ENCODE measurements at places on chromosomes 13 and 19.

GRCh38 chr13:21014502-21015170 is 46.8 kb downstream of the LATS2 start:
- no peak for DNase-seq

DNA sequence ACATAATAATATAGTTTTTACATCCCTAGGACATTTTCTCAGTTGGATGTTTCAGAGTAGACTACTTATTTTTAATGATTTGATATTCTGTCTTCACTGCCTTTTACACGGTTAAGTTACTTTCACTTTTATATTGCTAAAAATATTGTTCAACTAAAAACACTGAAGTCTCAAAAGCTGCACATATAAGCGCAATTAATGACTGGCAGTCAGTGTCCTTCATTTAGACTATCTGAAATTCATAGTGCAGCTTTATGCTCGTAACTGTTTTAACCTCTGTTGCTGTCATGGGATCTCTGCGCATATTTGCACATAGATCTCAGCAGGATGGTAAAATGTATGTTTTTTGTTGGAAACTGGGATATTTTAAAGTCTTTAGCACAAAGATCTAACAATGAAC is 864.3 kb downstream of the SLITRK6 start:
- no peak for DNase-seq

DNA sequence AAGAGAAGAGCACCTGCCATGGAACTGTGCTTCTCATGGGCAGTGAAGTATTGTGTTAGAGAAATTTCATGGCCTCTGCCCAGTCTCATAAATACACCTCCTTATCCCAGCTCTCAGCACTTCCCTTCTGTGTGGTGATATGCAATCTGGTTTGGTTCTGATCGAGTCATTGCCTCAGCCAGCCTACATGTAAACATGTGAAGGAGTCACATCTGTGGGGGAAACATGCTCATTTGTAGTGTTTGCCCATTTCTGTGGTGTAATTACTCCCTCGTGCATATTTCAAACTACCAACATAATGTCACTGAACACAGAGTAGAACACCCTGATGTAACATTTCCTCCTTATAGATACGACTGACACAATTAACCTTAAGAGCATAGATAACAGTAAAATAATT is 183.0 kb downstream of the DCT start:
- no peak for DNase-seq

DNA sequence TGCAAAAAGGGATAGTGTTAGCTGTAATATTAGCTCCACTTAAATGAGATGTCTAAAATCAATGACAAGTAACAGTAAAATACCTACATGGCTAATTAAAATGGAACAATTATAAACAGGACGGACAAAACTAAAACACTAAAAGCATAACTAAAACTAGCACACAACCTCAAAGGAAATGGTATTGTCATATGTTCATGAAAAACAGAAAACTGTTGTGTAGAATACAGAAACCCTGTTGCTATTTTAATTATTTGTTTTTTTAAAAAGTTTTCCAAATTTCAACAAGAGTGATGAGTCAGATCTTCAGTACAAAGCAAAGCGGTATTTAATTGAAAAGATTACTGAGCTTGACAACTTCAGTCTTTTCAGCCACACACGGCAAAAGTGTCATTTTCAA is 4.2 kb downstream of the RCBTB2 start:
- no peak for DNase-seq

- no peak for DNase-seq
Observed at GRCh38 chr19:19425170-19425875, 19.8 kb downstream of the GATAD2A start.
